ENCODE measurements at places on chromosomes 11 and 22.

- no peak for DNase-seq
Observed at GRCh38 chr22:27397954-27398342, 403.6 kb downstream of the MN1 start.

- no peak for DNase-seq
Observed at GRCh38 chr11:39860931-39861330, 1598.5 kb downstream of the LRRC4C start.

- DNase-seq: no peak
Observed at GRCh38 chr22:39177456-39177775, 24.9 kb upstream of the CBX7 start.

- no peak for DNase-seq
Observed at GRCh38 chr22:20228055-20228938, 39.8 kb downstream of the RTN4R start.

DNA sequence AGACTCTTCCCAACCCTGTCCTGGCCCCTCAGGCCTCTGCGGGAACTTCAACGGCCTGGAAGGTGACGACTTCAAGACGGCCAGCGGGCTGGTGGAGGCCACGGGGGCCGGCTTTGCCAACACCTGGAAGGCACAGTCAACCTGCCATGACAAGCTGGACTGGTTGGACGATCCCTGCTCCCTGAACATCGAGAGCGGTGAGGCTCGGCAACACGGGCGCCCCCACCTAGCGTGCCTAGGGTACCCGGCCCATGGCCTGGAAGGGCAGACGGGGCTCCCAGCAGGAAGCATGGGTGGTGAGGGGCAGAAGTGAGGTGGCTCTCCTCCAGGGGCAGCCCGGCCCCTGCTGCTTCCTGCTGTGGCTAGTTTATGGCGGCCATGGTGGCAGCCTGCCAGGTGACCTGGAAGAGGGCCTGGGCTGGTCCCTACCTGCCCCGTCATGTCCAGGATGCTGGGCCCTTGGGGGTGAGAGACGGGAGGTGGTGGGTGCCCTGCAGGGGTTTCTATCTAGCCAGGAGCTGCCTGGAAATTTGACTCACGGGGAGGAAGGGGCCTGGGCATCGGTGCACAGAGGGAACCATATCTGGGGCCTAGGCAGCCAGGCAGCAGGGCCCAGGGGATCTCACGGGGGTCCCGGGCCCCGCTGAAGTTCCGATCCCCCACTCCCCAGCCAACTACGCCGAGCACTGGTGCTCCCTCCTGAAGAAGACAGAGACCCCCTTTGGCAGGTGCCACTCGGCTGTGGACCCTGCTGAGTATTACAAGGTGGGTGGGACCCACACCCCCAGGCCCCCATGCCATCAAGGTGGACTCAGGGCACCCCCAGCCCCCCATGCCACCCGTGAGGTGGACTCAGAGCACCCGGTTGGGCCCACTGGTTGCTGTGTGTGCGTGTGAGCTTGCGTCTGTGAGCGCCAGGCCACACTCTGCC is 9.2 kb downstream of the MUC2 start:
- DNase-seq: peak; percentile 63

DNA sequence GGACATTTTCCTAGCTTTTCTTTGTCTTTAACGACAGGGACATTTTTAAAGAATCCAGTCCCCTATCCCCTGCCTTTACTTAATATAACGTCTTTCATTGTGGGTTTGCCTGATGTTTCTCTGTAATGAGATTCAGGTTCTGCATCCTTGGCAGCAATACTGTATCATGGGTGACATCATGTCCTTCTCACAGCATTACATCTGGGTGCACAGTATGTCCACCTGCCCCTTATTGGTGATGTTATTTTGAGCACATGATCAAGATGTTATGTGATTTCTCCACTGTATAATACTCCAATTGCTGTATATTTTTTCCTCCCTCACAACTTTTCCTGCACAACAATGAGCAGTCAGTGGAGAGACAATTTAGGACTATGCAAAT is 9.7 kb upstream of the STK33 start:
- DNase-seq: no peak

DNA sequence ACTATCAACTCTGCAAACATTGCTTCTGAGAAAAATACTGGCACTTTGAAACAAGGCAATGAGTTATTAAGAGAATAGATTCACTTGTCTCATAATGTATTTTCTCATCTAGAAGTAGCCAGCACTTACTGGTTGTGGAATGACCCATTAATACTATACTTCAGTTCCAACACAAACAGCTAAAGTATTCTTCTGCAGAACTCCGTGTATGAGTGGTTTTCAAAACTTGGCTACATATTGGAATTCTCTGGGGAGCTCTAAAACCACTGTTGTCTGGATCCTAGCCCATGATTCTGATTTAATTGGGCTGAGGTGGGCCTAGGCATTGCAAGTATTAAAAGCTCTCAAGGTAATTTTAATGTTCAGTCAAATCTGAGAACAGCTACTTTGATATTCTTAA is 1416.4 kb upstream of the RAG2 start:
- DNase-seq: no peak

- DNase-seq: no peak
Observed at GRCh38 chr11:84681456-84681855, 945.7 kb downstream of the DLG2 start.

- DNase-seq: no peak
Observed at GRCh38 chr11:131534611-131535010, 164.2 kb downstream of the NTM start.

DNA sequence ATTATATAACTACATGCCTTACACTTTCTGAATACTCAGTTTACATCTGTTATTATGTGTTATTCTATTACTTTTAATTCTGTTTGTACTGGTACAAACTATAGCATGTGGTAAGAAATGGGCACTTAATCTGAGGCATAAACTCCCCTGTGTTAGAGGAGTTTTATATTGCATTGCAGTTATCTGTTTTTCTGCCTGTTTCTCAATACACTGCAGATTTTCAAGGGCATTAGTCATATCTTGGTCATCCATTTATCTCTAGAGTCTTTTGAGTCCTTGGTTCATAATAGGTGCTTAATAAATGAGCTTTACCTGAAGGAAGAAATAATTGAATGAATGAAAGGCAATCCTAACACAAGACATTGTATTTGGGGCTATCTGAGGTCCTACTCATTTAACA is 182.9 kb upstream of the CTSC start:
- DNase-seq: no peak

DNA sequence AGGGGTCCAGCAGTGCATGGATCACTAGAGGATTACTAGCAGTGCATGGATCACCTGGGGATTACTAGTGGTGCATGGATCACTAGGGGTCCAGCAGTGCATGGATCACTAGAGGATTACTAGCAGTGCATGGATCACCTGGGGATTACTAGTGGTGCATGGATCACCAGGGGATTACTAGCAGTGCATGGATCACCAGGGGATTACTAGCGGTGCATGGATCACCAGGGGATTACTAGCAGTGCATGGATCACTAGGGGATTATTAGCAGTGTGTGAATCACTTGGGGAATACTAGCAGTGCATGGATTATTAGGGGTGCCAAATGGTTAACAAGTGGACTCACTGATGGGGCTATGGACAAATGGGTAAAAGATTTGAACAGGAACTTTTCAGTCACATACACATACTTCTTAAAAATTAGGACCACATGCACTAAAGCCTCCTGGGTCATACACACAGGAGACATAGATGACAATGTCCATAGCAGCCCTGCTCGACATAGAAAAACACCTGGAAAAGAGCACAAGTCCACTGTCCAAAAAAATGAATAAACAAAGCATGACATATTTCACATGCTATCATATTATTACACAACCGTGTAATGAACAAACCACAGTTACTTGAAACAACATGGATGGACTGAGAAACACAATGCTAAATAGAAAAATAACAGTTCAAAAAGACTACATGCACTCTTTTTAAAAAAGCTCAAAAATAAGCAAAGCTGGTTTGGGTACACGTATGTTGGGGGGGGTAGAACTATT is 109.8 kb downstream of the CD44 start:
- DNase-seq: no peak

DNA sequence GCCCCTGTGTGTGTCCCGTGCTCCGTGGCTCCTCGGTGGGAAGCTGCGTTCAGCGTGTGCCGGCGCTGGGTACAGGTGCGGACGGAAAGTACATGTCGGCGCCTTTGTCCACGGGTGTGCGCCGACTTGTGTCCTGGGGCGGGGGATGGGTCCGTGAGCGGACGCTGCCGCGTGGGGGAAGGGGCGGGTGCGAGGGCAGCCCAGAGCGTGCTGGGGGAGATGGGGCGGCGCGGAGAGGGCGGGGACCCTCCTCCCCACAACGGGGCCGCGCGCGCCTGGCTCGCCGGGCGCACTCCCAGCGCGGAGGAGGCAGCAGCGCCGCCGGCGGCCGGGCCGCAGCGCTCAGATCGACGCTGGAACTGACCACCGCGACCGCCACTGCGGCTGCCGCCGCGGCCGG is 33.6 kb upstream of the RELT start:
- DNase-seq: peak; percentile 90

- no peak for DNase-seq
Observed at GRCh38 chr11:25702417-25702816, 629.5 kb upstream of the ANO3 start.

DNA sequence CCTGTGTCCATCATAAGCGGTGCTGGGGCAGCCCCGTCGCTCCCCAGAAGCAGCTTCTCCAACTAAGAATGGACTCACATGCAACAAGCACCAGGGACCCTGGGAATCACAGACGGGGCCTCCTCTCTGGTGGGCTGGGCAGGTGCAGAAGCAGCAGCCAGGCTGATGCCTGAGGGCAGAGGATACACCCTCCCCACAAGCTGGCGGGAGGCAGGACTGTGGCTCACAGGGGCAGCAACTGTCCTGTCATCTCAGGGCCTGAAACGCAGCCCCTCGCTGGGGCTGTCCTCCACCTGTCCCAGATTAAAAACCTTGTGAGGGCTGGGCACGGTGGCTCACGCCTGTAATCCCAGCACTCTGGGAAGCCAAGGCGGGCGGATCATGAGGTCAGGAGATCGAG is 3.1 kb upstream of the SBF1 start:
- DNase-seq: no peak

DNA sequence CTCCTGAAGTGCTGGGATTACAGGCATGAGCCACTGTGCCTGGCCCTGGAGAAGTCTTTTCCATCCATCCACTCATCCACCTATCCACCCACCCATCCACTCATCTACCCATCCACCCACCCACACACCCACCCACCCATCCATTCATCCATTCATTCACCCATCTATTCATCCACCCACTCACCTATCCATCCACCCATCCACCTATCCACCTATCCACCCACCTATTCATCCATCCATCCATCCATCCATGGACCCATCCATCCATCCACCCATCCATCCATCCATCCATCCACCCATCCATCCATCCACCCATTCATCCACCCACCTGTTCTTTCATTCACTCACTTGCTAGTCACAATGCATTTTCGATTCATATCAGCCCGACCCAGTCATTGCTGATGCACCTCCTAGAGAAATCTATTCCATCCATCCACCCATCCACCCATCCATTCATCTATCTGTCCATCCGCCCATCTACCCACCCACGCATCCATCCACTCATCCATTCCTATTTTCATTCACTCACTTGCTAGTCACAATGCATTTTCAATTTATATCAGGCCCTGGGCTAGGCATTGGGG is 17.7 kb upstream of the SUN2 start:
- DNase-seq: no peak

- no peak for DNase-seq
Observed at GRCh38 chr11:111698852-111699559, 67.2 kb downstream of the PPP2R1B start.

DNA sequence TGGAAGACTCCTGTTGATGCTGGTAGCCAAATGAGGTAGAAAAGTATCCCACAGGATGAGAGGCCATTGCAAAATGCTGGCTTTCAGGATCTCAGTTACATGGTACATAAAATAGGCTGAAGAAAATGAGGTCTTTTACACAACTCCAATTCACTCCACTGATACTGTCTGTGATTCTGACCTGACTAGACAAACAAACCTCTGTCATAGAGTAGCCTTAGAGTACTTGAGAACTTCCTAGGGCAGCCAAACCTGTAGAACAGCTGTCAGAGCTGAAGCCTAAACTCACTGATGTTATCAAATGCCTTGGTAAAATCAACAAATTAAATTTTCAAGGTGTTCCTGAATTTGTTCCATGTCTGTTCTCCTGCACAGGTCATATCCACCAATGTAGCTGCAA is 26.2 kb upstream of the POGLUT3 start:
- no peak for DNase-seq

DNA sequence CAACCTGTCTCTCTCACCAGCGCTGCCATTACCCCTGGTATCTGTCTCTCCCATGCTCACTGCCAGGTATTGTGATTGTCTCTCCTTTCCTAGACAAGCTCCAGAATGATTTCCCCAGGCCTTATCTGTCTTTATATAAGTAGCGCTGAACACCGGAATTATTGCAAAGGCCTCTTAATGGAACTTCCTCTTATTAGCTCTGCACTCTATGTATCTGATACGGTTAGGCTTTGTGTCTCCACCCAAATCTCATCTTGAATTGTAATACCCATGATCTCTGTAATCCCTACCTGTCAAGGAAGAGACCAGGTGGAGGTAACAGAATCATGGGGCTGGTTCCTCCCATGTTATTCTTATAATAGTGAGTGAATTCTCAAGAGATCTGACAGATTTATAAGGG is 39.3 kb downstream of the DDI1 start:
- no peak for DNase-seq

DNA sequence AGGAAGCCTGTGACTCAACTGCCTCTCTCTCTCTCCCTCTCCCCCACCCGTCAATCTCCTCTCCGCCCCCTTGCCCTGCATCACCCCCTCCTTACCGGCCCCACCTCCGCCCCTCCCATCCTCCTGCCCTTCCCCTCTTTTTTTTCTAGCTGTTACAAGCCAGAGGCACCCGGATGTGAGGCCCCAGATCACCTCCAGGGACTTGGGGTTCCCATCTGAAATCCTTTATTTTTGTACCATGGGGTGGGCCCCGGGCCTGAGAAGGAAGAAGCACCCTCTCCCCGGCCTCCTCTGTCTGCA is 10.8 kb downstream of the KCTD17 start:
- peak; percentile 86 for DNase-seq

DNA sequence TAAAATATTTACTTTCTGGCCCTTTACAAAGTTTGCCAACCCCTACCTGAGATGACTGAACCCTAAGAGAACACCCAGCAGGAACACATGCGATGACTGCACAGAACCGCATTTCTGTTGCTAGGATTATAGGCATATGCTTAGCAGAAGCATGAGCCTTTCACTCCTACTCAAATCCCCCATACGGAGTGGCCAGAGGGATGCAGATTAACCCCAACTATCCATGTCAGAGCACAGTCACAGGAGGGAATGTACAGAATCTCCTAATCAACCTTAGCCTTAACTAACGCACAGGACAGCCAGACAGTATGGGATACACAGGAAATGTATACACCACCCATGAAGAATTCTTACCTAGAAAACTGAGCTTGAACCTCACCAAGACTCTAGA is 6.2 kb downstream of the HPS4 start:
- no peak for DNase-seq

DNA sequence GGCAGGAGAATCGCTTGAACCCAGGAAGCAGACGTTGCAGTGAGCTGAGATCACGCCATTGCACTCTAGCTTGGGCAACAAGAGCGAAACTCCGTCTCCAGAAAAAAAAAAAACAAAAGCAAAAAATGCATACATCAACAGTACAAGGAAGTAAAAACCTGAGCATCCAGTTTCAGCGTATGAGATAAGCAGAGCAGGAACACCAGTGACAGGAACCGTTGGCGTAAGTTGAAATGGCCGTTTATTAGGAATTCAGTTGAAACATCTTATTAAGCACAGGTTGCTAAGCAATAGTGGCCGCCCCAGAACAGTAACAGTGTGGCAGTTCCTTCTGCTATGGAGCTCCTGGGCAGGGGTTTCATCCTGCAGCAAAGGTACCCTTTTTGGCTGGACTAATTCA is 4.0 kb upstream of the L3MBTL2 start:
- DNase-seq: no peak

- DNase-seq: no peak
Observed at GRCh38 chr11:44957776-44958564, 7.3 kb upstream of the TP53I11 start.

Measured in H7 (cell line).